ENCODE measurements at places on chromosomes 16 and 17.

DNA sequence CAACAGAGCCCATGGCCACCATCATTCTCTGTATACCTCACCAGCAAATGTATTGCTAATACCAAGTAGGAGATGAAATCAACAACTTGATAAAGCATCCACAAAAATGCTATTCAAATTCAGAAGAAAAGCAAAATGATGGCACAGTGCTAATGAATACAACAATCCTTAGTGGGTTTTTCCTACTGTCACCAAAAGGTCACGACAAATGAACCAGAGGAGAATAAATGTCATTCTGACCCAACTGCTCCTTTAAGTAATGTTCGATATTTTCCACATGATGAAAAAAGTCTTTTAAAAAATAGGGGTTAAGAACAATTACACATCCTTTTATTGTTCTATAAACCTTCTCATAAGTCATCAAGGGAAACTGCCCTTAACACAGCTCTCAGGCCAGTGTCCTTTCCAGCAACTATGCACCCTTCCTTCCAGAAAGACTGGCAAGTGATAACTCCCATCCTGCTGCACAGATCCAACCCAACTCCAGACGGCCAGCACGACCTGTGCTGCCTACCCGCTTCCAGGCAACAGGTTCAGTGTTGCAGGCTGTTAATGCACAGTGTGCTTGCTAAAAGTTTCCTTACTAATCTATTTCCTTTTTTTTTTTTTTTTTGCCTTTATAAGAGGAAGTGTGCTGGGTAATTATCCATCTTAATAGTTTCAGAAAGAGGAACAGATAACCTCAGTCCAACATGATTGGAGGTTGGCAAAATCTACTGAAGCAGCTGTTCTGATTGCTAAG lies 15.4 kb downstream of the FBXO31 start:
- DNase-seq, result no peak

DNA sequence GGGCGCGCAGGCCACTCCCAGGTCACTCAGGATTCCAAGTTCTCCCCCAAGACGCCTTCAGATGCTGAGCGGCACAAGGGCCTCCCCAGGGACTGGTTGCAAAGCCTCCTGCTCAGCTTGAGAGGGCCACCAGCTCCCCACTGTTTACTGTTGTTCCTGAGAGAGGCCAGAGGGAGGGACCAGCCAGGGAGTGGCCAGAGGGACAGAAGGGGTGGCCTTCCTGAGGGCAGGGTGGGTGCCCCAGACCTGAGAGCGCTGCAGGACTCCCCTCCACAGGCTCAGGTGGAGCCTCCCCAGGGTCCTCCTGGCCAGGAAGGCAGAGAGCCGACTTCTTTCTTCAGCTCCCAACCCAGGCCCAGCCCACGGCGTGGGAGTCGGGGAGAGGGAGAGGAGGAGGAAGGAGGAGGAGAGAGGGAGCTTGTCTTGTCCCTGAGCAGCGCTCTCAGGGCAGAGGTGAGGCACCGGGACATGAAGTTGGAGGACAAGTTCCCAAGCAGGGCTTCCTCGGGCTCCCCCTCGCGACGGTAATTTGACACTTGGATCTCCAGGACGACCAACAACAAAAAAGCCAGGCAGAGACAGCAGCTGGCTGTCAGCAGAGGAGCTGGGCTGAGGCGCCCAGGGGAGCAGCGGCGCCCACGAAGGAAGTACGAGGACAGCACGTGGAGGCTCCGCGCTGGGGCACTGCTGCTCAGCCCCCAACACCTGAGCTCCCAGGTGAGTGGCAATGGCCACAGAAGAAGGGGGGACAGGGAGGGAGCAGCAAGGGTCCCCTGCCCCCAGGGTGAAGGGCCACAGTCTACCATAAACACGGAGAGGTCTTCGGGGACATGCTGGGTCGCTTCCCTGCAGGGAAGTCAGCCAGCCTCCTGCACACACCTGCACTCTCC lies 497 bp downstream of the SMIM5 start:
- no peak for DNase-seq

DNA sequence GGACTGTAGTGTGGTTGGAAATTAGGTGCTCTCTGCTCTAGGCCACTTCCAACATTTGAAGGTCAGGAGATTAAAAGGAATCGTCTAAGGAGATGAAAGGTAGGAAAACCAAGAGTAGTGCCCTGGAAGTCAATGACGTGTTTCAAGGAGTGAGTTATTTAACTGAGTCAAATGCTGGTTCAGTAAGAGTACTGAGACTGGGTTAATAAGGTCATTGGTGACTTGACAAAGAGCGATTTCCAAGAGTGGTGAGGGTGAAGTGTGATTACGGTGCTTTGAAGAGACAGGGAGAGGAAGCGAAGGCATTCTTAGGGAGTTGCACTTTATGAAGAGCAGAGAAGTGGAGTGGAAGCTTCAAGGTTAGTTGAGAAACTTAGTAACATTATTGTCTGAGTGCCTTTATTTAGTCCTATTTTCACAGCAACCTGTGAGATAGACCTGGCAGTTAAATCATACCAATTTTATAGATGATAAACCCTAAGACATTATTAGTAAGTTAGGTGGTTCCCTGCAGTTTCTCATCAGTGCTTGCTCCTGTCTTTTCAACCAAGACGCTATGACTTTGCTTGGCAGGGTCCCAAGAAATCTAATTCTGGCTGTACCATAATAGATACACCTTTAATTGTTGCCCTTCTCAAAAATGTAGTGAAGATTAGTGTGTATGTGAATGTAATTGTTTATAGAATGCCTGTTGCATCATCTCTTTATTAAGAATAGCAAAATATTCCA lies 5.9 kb downstream of the ZNF207 start:
- no peak for DNase-seq

DNA sequence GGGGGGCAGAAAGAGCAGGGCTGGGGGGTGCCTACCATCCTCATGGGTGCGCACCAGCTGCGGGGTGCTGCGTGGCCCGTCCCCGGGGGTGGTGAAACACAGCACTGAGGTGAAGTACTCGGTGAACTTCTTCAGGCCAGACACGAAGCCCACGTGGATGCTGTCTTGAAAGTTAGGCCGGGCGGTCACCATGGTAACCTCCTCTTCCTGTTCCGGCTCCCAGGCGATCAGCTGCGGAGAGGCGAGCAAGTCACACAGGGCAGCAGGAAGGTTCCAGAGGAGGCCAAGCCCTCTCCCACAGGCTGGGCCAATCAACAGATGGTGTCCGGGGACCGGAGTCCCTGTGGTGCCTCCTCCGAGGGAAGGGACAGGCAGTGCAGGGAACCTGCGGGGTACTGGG lies 90.1 kb upstream of the CDC42EP4 start:
- DNase-seq, result no peak

GRCh38 chr17:57948169-57948554 lies 7.0 kb downstream of the CUEDC1 start:
- no peak for DNase-seq
